Activated naive CD4-positive, alpha-beta T cell treated with anti-CD3 and anti-CD28 coated beads, Interleukin-2, amount 50 U/mL, for 16 hours (primary cell): ENCODE measurements at places on chromosomes 16 and 17.

DNA sequence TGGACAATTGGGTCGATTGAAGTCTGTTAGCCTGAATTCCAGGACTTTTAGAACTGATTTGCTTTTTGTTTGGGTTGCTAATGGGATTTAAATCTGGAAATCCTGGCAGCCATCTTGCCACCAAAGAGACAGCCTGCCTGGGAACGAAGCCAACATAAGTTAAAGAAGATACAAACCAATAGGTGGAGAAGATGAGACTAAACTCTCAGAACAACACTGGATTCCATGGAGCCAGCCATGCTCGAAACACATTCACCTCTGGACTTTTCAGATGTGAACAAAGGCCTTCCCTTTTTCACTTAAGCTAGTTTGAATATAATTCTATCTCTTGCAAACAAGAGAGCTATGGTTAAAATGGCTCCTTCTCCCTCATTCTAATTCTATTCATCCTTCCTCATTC lies 135.9 kb downstream of the TOX3 start:
- no peak for DNase-seq

- no peak for DNase-seq
Observed at GRCh38 chr17:52938623-52939230, 780.2 kb upstream of the CA10 start.

DNA sequence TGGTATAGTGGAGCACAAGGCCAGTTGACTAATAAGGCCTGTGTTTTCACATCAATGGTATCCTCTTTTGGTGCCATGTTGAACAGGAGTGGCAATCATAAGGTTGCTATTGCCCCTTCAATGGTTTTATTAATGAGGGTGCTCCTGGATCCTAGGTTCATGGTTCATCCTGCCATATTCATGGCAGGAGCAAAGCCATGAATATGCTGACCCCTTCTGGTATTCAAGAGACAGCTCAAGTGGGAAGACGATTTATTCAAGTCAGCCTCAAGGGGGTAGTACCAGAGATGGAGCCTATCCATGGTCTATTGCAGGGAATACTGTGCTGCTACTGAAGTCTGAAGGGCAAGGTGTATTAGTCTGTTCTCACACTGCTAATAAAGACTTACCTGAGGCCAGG lies 2.6 kb downstream of the ABCA9 start:
- DNase-seq = no peak

DNA sequence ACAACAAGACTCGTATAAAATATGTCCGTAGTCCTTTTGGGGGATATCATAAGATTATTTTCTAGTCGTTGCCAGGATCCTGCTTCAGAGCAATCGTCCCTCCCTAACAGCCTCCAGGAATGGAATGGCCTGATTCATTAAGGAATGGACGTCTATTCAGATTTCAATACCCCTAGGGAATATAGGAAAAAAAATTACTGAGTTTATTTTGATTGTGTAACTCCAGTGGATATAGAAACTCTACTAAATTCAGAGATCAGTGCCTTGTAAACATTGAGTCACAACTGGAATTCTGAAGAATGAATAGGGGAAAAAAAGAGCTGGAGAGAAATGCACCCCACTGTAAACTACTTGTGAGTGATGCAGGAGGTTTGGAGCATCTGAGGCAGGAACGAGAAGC lies 1171.5 kb upstream of the GOT2 start:
- DNase-seq = no peak

GRCh38 chr17:39823407-39824054 lies 40.6 kb downstream of the IKZF3 start:
- no peak for DNase-seq
